ENCODE measurements at places on chromosomes 11 and 22. TPM values are rescaled to one million over a fixed set of nuclear protein-coding genes. Genes with fewer than 3 reads are reported as not detected.

- no peak for DNase-seq
These were observed 15.1 kb upstream of the PAMR1 start for GRCh38 chr11:35540526-35540925.

GRCh38 chr22:19994851-19995610 is 21.6 kb downstream of the ARVCF start:
- no peak for DNase-seq

DNA sequence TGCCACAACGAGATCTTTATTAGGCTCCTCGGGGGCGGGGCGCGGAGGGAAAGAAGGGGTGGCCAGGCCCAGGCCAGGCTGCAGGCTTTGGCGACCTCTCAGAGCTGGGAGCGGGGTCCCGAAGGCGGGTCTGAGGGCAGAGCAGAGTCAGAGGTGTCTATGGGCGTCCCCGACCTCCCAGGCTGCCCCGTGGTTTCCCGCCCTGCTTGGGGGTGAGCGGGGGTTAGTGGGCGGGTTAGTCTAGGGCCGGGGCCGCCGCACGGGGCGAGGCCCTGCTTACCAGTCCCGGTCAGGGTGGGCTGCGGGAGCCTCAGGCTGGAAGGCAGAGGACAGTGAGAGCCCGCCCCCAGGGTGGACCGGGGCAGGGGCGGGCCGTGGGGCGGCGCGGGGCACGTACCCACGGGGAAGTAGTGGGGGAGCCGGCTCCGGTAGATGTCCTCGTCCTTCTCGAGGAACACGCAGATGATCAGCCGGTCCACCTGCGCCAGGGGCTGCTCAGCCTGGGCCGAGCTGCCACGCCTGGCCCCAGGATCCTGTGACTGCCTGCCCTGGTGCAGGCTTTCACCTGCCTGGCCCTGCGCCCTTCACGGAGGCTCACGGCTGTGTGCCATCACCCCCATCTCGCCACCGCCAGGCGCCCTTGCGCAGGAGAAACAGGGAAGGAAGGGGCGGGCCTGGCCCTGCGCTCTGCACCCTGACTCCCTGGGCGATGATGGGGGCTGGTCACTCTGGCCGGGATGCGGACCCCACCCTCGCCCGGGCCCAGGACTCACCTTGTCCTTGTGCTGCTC is 12.5 kb downstream of the OTUB1 start:
- no peak for DNase-seq

DNA sequence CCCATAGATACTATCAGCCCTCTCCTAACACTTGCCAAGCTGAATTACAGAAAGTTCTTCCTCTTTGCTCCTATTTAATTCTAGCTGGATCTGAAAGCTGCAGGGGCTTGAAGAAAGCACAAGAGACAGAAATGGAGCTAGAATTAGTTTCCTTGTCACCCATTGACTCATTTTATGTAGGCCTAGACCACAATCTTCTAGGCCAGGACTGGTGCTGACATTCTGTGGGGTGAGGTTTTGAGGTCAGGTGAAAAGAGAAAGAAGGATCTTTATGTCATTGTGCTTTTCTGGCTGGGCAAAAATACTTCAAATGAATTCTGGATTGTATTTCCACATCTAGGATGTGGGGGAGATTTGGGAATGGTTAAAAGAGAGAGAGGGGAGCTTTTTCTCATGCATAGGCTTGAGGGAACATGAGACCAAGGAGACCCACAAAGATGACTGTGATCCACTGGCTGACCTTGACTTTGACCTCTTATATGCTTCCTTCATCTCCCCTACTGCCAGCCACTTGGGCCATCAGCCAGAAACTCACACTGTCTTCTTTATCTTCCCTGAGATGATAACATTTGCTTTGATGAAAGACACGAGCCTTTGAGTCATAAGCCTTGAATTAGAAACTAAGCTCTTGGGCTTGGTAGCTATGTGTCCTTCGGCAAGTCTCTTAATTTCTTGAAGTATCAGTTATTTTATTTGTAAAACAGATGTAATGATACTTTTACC is 274.9 kb upstream of the CADM1 start:
- DNase-seq = no peak

- DNase-seq = no peak
These were observed 224.6 kb downstream of the FAT3 start for GRCh38 chr11:92449222-92449621.

GRCh38 chr11:73034777-73035176 is 107.3 kb downstream of the FCHSD2 start:
- DNase-seq = no peak

- no peak for DNase-seq
These were observed 13.0 kb downstream of the TBX1 start for GRCh38 chr22:19773470-19774040.

DNA sequence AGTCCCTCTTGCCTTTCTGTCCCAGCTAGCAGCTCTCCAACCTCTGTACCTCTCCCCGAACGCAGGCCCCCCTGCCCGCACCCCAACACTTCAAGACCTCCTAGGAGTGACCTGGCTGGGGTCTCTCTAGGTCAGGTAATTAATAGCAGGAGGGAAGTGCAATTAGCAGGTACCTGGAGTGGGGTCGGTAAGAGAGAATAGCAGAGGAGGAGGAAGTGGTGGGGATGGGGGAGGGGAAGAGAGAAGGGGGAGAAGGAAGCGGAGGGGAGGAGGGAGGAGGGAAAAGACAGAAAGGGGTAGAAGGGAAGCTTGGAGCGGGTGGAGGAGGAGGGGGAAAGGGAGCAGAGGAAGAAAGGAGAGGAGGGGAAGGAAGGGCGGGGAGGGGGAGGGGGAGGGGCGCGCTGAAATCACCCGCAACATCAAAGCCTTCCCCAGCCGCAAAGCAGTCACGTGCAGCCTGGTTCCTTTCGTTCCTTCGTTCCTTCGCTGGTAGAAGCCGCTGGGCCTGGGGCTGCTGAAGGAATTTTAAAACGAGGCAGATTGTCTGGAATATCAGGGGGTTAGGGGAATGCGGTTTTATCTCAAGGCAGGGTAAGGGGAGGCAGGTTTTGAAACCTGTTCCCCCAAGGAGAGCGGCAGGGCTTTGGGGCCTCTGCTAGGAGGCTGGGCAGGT is 29.3 kb upstream of the TCF20 start:
- DNase-seq = no peak

DNA sequence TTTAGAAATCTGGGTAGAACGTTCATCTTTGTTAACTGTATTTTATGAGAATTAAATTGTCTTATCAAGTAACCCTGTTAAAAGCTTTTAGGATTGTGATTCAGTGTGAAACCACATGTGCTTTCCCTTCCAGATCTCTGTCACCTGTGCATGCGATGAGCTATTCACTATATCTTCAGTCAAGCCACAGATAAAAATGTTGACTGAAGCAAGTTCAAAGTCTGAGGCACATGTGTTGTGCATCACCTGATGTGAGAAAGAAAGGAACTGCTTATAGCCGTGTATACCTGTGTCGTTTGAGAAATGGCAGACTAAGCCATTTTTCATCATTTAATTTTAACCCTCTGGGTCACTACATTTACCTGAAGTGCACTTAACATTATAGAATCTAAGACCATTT is 1088.9 kb upstream of the TENM4 start:
- DNase-seq = no peak

DNA sequence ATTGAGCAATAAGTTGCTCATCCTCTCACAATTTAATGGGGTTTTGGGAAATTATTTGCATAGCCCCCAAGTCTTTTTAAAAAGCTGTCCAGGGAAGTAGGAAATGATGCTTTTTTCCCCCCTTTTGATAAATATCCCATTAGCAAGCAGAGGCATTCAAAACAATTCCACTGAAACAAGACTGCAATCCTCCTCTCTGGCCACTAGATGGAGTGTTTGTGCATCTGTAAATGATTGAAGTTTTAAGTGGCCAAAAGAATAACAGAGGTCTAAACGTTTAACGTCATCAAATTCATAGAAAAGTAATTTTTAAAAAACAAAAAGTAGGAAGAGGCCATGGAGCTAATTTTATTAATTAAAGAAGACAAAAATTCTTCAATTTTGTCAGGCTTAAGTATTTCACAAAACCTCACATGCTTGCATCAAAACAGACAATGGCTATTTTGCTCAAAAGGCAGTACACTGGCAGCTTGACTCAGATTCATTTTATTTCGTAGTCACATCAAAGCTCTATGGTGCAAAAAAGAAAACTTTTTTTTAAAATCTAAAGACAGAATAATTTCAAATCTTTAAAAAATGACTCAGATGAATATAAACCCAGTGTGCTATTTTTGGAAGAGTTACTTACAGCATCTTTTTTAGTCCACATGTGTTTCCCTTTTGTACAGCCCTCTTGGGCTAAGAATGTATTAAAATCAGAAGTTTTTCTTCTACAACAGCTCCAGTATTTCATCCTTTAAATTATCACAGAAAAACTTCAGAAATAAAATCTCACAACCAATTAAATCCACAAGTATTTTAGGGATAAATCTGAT is 17.8 kb downstream of the CHORDC1 start:
- DNase-seq = peak; percentile 67

- no peak for DNase-seq
These were observed 142.6 kb upstream of the BLID start for GRCh38 chr11:122258446-122259194.

DNA sequence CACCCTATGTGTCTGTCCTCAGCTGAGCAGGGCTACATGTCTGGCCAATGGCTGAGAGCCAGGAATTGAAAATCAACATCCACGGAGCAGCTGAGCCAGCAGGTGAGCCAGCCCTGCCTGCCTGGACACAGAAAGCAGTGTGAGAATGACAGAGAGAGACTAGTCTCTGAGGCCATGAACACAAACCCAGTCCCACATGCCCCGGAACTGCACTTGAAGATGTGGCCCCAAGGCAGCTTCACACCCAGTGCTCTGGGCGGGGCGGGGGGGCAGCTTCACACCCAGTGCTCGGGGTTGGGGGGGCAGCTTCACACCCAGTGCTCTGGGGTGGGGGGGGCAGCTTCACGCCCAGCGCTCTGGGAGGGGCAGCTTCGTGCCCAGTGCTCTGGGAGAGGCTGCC is 37.6 kb downstream of the TRMU start:
- no peak for DNase-seq

- no peak for DNase-seq
These were observed 31.5 kb downstream of the TRMU start for GRCh38 chr22:46366801-46367706.

DNA sequence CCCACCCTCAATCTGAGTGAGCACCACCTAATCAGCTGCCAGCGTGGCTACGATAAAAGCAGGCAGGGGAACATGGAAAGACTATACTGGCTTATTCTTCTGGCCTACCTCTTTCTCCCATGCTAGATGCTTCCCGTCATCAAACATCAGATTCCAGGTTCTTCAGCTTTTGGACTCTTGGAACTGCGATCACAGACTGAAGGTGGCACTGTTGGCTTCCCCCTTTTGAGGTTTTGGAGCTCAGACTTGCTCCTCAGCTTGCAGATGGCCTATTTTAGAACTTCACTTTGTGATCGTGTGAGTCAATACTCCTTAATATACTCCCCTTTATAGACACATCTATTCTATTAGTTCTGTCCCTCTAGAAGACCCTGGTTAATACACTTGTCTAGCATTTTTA is 543.7 kb upstream of the RAG2 start:
- no peak for DNase-seq

GRCh38 chr11:43919852-43920597 is 22.4 kb upstream of the C11orf96 start:
- DNase-seq = no peak

DNA sequence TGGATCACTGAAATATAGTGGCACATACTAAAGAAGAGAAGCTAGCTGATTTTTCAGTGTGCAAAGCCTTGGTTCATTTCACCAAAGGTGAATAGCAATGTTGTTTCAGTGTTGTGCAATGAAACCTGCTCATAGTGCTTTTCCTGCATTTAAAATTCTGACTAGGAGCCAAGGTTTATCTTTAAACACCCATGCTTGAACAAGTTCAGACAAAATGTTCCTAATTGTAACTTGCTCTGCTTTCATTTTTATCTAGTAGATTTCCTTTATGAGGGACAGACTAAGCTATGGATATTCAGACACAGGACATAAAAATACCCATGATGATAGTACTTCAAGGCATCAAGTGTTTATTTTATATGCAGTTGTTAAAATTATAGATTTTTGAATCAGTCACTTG is 47.7 kb downstream of the BBOX1 start:
- DNase-seq = no peak

DNA sequence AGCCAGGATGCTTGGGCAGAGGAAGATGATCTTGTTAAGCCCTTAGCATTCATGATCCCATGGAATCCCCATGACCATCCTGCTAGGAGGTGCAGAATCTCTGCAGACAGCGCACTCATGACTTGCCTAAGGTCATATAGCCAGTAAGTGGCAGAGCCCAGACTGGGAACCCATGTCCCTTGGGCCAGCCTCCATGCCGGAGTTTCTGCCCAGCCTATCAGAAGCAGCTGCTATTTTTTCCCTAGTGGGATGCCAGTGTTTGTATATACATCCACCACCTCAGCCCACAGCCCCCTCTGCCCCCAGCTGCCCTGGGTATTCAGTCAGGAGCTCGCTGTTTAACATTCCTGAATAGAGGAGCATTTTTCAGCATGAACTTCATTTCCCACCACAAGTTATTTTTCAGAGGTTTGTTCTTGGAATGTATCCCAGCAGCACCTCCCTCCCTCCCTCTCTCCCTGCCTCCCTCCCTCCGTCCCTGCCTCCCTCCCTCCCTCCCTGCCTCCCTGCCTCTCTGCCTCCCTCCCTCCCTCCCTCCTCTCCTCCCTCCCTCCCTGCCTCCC is 34.4 kb upstream of the SUSD2 start:
- no peak for DNase-seq

- DNase-seq = no peak
These were observed 47.5 kb downstream of the SCUBE1 start for GRCh38 chr22:43295660-43296059.

DNA sequence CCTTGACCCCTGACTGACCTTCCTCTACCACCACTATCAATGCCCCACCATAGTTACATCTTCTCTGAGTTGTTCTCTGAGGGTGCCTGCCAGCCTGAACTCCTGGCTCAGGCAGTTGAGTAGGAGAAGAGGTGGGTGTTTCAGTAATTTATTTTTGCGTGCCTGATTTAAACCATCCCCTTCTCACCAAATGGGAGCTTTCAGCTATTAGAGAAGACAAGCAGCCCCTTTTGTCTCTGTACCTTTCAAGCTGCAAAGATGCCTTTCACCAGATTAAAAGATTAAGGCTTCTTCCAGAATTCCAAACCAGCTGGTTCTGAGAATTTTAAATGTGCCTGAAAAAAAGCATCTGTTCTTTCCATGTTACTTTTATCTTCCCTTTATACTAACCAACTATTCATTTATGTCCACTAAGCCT is 223.8 kb downstream of the FAM76B start:
- no peak for DNase-seq

DNA sequence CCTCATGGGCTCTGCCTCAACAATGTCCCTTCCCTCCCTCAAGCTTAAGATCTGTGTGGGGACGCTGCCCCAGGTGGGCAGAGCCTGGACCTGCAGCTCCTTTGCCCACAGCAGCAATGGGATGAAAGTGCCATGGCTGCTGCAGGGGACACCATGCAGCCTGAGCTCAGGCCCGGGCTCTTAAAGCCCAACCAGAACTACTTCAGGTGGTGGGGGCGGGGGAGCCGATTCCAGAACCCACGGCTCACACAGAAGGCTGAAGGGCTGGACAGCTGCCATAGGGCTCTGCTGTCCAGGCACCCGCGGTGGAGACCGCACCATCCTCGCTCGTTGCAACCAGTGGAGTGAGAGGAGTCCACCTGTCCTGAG is 12.5 kb downstream of the CHID1 start:
- peak; percentile 89 for DNase-seq

CD248 gene
- not detected for total RNA-seq

KCNJ11 gene
- 2.6 TPM for total RNA-seq

CHRDL2 gene
- total RNA-seq = not detected

SLC22A9 gene
- total RNA-seq = not detected

CCDC89 gene
- total RNA-seq = 8.6 TPM

LMO1 gene
- not detected for total RNA-seq

CCDC73 gene
- not detected for total RNA-seq

C1QTNF6 gene
- 5.0 TPM for total RNA-seq

USP2 gene
- total RNA-seq = 1.8 TPM

OR6T1 gene
- not detected for total RNA-seq

NELL1 gene
- 0.34 TPM for total RNA-seq
